ENCODE measurements at places on chromosomes 16 and 17.

GRCh38 chr17:1800712-1801111 lies 29.0 kb downstream of the SMYD4 start:
- DNase-seq: no peak

GRCh38 chr17:13650096-13650675 lies 48.5 kb upstream of the HS3ST3A1 start:
- DNase-seq: no peak

GRCh38 chr17:61221181-61221580 lies 178.5 kb upstream of the TBX2 start:
- no peak for DNase-seq

GRCh38 chr16:55248058-55248457 lies 75.9 kb upstream of the IRX6 start:
- DNase-seq: no peak

DNA sequence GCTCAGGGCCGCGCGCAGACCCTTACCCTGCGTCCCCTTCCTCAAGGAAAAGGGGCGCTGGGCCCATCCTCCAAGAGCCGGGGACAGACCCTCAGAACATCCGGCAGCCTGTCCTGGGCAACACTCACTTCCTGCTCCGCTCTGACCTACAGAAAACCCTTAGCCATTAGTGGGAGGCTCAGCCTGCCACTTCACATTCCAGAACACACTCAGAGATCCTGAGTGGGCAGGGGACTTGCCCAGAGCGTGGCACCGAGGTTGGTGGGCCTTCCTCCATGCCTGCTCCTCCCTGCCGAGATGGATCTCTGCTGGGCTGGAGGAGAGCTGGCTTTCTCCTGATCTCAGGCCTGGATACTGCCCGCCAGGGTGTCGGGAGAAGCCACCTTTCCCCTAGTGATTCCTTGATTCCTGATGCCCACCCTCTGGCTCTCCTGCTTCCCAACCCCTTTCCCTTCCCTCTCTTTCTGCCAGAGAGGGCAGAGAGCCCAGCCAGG lies 1.5 kb downstream of the SCARF1 start:
- no peak for DNase-seq

DNA sequence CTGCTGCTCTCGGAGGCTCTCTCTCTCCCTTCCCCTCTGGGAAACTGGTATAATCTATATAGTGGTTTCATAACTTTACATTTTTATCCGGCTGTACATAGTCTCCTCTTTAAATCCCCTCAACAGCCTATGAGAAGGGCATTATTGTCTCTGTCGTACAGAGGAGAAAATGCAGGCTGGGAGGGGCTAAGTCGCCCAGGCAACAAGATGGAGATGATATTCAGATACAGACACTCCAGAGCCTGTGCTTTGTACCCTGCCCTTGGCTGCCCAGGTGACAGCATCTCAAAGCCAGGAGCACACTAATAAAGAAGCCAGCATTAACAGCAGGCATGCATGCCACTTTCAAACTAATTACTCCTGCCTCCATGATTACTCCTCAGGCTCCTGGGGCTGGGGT lies 4.7 kb upstream of the EIF1 start:
- no peak for DNase-seq

DNA sequence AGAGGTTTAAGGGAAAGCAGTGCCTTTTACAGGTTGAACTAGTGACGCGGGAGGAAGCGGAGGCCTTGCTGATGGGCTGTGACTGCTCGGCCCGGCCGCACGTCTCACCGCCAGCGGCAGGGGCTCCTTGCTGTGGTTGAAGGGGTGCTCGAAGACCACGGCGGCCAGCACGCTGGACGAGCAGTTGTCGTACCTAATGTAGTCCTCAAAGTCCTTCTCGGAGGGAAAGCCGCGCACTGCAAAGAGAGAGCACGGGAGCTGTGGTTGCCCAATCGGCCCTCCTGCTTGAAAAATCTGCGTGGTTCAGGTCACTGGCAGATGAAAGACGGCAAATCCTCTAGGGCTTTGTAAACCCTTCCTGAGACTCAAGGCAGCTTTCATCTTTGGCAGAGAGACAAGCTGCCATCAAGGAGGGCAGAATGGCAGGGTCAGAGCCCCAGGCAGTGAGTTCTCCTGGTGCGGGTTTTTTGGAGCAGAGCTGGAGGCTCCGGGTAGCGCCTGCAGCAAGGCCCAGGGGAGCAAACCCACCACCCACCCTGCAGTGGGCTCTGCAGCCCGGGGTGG lies 16.1 kb downstream of the ABCA3 start:
- no peak for DNase-seq

- DNase-seq: no peak
These were observed 1.3 kb downstream of the SLC16A11 start for GRCh38 chr17:7042501-7043181.

- no peak for DNase-seq
These were observed 15.7 kb downstream of the SLC52A1 start for GRCh38 chr17:5019475-5019956.

- no peak for DNase-seq
These were observed 10.3 kb downstream of the KRABD2 start for GRCh38 chr17:8366231-8366630.

DNA sequence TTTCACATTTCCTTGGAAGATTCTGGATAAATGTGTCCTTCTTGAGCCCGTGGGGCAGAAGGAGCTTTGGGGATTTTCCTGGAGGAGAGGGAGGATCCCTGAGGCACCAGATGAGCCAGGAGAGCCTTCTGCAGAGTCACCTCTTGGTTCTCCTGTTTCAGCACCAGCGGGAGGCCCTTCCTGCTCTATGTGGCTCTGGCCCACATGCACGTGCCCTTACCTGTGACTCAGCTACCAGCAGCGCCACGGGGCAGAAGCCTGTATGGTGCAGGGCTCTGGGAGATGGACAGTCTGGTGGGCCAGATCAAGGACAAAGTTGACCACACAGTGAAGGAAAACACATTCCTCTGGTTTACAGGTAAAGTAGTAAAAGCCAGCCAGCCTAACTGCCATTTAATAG lies 77.1 kb downstream of the ARSG start:
- DNase-seq: no peak

- DNase-seq: no peak
These were observed 69.5 kb downstream of the HLF start for GRCh38 chr17:55334285-55334684.

DNA sequence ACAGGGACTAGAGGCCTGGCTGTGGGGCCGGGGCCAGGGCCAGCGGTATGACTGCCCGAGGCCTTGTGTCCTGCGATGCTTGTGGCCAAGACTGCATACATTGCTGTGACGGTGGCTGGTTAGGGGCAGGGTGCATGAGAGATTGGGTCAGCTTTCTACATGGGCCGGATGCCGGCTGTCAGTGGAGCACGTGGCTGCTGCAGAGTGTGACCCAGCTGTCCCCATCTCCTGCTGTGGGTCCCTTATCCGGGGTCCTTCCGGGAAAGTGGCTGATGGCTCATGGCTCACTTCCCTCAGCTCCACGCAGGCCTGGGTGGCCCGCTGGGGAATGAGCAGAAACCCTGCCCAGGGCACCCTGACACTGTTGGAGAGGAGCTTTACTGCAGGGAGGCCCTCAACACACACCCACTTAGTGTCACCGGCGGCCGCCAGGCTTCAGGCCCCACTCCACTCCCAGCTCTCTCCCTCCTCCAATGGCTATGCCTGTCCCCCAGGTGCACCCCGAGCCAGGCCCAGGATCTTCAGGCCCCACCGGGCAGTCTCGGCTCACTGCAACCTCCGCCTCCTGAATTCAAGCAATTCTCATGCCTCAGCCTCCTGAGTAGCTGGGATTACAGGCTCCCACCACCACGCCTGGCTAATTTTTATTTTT lies 808 bp upstream of the RGS11 start:
- DNase-seq: no peak

- no peak for DNase-seq
These were observed 5.5 kb upstream of the PPL start for GRCh38 chr16:4942481-4942880.

DNA sequence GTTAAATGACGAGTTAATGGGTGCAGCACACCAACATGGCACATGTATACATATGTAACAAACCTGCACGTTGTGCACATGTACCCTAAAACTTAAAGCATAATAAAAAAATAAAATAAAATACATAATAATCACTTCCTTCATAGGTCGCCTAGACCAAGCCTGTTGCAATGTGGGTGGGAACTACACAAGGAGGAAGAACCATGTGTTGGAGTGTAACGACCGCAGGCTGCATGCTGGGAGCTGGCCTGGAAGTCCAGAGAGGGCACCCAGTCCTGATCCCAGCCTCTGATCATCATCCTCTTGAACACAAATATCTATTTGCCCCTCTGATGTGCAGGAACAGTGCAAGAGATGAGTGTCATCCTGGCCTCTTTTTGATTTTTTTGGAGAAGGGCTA lies 224.7 kb upstream of the ASIC2 start:
- DNase-seq: no peak

- DNase-seq: no peak
These were observed 36.8 kb upstream of the ZC3H18 start for GRCh38 chr16:88533381-88533917.

- no peak for DNase-seq
These were observed 97.8 kb downstream of the MYH11 start for GRCh38 chr16:15759070-15759469.
